Upper lobe of right lung (tissue), 1 donor: ENCODE measurements at places on chromosomes 16 and 17. TPM values are rescaled to one million over a fixed set of nuclear protein-coding genes. Genes with fewer than 3 reads are reported as not detected.

KRT25 gene
- total RNA-seq, result not detected

AOC3 gene
- total RNA-seq, result 235 TPM

DNA sequence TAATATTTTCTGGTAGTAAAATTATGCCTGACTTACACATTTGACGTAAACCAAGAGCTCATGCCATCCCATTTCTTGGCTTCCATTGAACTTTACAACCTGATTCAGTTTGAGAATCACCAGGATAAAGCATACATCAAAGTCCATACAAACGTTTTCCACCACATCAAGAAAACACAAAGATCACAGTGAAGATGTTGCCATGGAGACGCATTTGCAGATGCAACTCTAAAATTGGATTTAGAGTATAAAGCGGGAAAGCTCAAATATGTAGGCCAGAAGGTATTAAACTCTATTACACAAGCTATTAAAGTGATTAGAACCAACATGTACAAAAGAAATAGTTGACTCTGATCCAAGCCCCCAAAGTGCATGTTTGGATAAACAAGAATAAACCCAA is 10.4 kb downstream of the C16orf46 start:
- no peak for DNase-seq
- H3K4me1 ChIP-seq, result no peaks in the 10 kb centered on the region
- H3K27ac ChIP-seq, result no peak overlapping the region
- H3K4me3 ChIP-seq, result no peak overlapping the region

- H3K4me3 ChIP-seq, result no peak overlapping the region
- H3K27ac ChIP-seq, result no peak overlapping the region
- H3K36me3 ChIP-seq, result no peaks in the 10 kb centered on the region
- no peak for DNase-seq
- no peaks in the 10 kb centered on the region for H3K4me1 ChIP-seq
Observed at GRCh38 chr16:8426569-8426968, 163.7 kb downstream of the TMEM114 start.

DNA sequence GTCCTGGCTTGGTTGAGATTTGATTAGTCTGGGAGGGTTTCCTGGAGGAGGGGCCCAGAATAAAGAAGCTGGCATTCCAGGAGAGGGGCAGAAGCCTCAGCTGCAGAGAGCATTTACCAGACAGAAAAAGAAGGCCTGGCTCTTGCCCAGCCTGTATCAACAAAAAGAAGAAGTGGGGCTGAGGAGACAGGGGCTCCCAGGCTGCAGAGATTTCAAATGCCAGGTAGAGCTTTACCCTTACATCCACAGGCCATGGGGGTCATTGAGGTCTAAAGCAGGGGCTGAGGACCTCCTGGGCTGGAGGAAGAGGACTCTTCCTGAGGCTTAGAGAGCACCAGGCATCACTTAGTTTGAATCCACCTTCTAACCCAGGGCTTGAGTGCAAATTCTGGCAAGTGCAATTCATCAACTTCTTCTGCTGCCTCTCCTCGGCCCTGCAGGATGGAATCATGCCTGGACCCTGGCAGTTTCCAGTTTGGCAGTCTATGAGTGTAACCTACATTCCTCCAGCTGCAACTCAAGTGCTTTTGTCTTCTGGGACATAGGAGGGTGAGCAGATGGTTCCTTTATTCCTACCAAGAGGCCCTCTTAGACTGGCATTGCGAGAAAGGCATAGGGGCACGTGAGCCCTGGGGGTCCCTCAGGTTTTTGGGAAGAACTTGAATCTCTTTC is 15.3 kb downstream of the CA7 start:
- no peaks in the 10 kb centered on the region for H3K27me3 ChIP-seq
- H3K4me3 ChIP-seq, result no peak overlapping the region
- H3K27ac ChIP-seq, result no peak overlapping the region

GAST gene
- total RNA-seq, result not detected

GRCh38 chr17:57957120-57957850 is 2.1 kb upstream of the CUEDC1 start:
- H3K36me3 ChIP-seq, result no peaks in the 10 kb centered on the region
- peak; percentile 51 for DNase-seq
- H3K27ac ChIP-seq, result no peak overlapping the region
- no peak overlapping the region for H3K4me3 ChIP-seq

- no peaks in the 10 kb centered on the region for H3K36me3 ChIP-seq
- no peak overlapping the region for H3K27ac ChIP-seq
- no peaks in the 10 kb centered on the region for H3K27me3 ChIP-seq
- no peaks in the 10 kb centered on the region for H3K4me1 ChIP-seq
Observed at GRCh38 chr16:79810449-79811189, 210.1 kb upstream of the MAF start.

MYH8 gene
- total RNA-seq, result not detected

GRCh38 chr16:54928411-54929089 is 2.1 kb upstream of the IRX5 start:
- H3K27ac ChIP-seq, result peak overlapping the region; percentile 78
- peaks cover 14% of the 10 kb centered on the region for H3K4me1 ChIP-seq
- DNase-seq, result peak; percentile 91
- no peaks in the 10 kb centered on the region for H3K36me3 ChIP-seq
- peak overlapping the region; percentile 67 for H3K4me3 ChIP-seq
